EL (cell line): ENCODE measurements at places on chromosomes 16 and 17.
A peak's percentile ranks its signal among the peaks of the same experiment; 100 is the strongest.

DNA sequence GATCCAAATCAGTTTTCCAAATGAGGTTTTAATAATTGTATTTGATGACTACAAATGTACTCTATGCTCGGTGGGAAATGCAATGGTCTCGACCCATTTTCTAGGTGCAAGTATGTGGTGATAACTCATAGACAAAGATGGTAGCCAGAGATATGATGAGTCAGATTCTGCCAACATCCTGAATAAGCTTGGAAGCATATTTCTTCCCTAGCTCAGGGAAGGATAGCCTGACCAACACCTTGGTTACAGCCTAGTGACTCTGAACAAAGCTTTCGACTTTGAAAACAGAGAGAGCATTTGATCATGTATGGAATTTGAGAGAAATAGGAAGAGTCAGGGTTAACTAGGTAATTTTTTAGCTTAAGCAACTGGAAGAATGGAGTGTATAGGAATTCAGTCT lies 128.3 kb upstream of the MYOCD start:
- DNase-seq: no peak

GRCh38 chr17:1460233-1460632 lies 4.2 kb upstream of the CRK start:
- DNase-seq: peak; percentile 37

DNA sequence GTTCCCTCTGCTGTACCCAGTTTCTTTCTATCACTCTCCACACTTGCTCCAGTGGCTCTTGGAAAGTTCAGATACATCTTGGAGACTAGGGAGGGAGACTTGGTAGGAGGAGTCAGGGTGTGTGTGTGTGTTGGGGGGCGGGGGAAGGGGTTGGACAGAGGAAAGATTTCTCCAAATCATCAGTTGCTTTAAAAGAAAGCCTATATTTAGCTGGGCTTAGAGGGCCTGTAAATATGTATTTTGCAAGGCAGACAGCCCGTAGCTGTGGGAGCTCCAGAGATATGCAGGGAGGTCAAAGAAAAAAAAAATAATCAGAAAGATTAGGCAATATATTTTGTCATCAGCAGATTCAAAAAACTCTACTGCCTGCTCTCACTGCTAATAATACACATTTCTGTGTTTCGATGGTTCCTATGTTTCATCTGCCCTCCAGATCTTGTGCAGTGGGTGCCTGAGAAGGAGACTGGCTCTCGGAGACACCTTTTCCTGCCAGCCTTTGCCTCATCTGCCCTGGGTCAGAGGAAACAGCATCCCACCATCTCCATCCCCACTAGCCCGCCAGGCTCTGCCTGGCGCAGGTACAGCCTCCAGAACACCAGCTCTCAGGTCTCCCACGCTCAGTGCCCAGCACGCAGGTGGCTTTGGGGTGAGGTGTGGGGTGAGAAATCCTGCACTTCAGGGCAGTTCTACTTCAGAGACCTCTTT lies 4.8 kb upstream of the PPP1R9B start:
- no peak for DNase-seq

- DNase-seq: no peak
These were observed 56.4 kb downstream of the IRX5 start for GRCh38 chr16:54987081-54987480.

DNA sequence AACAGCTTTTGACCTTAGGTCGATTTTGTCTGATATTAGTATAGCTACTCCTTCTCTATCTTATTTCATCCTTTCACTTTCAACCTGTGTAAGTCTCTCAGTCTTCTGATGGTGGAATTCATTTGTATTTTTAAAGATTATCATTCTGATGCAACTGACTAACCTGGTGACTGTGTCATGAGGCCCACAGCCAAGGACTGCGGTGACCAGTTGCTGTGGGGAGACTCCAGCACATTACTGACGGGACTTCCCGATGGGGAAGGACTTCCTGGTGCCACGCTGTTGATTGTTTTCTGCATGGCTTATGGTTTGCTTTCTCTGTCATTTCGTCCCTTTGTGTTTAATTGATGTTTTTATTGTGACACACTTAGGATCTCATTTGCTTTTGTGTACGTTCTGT lies 34.2 kb downstream of the RMI2 start:
- peak; percentile 26 for DNase-seq

- no peak for DNase-seq
These were observed 89.2 kb downstream of the SPECC1 start for GRCh38 chr17:20098314-20098713.

GRCh38 chr16:285146-286055 lies 2.4 kb downstream of the PDIA2 start:
- no peak for DNase-seq

DNA sequence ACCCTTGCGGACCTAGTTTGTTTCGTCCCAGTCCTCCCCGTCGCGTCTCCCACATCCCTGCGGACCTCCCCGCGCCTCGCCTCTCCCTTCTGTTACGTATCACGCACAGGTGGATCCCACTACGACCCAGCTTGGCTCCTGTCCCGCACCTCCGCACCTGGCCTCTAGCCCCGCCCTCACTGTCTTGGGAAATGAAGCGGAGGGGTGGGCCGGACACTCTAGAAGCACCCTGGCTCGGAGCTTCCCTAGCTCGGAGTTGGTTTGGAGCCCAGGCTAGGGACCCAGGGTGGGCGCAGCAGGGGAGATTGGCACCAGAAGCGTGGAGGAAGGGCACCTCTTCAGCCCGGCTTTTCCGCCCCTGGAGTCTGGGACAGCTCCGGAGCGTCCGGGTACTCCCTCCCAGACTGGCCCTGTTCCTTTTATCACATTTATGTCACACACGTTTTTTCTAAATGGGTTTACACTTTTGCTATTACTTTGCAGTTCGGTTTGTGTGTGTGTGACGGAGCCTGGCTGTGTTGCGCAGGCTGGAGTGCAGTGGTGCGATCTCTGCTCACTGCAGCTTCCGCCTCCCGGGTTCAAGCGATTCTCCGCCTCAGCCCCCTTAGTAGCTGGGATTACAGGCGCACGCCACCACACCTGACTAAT lies 1.4 kb upstream of the CEMP1 start:
- DNase-seq: peak; percentile 45

DNA sequence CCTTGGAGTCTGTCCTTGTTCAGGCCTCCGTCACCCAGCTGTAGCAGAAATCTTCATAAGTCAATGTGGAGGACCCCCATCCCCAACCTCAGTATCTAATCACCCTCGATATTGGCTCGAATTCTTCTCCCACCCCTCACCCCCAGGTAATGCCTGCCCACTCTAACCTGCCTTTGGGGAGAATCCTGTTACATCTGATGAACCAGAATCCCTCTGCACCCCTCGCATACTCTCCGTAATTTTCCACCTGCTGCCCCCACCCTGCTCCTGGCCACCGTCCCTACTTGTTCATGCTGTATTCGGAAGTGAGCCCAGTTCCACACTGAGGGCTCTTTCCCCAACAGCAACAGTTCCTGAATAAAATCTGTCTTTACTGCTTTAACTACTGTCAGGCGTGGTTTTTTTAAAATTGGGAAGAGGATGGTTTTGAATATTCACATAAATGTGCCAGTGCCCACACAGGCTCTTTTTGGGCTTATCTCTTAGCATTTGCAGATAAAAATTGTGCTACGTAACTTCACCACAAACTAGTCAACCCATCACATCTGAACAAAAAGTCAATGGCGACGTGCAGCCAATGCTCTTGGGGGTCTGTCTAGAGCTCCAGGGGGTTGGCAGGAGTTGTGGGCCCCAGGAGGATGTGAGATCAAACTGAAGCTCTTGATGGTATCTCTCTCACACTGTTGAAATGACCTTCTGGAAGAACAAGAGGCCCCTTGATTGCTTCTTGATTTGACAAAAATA lies 73.7 kb downstream of the NETO2 start:
- no peak for DNase-seq

- DNase-seq: peak; percentile 84
These were observed 8.4 kb downstream of the RARA start for GRCh38 chr17:40317345-40317873.

- no peak for DNase-seq
These were observed 389.1 kb upstream of the DYNLRB2 start for GRCh38 chr16:80151722-80152111.

- no peak for DNase-seq
These were observed 6.0 kb downstream of the CIITA start for GRCh38 chr16:10883004-10883403.

GRCh38 chr17:40089077-40089895 lies 11.1 kb downstream of the NR1D1 start:
- DNase-seq: no peak

- no peak for DNase-seq
These were observed 67.0 kb downstream of the PRMT7 start for GRCh38 chr16:68377667-68378393.

- DNase-seq: no peak
These were observed 40.4 kb upstream of the ABCA5 start for GRCh38 chr17:69367298-69367697.

GRCh38 chr17:8146381-8147140 lies 5.6 kb downstream of the PER1 start:
- DNase-seq: no peak
